ENCODE measurements at places on chromosomes 1 and 21. TPM values are rescaled to one million over a fixed set of nuclear protein-coding genes. Genes with fewer than 3 reads are reported as not detected.

Gene FMO4
- total RNA-seq, result 26.9 TPM

Gene SH2D1B
- 0.33 TPM for total RNA-seq

Gene FMO1
- 26.3 TPM for total RNA-seq

Gene CA6
- not detected for total RNA-seq

Gene CCDC24
- 0.92 TPM for total RNA-seq

Gene OR2G6
- not detected for total RNA-seq

Gene SELENON
- 10.1 TPM for total RNA-seq
